NCI-H1694 (cell line): ENCODE measurements at places on chromosomes 5 and 9.

- DNase-seq: no peak
Observed at GRCh38 chr9:132008855-132009812, 70.5 kb downstream of the MED27 start.

DNA sequence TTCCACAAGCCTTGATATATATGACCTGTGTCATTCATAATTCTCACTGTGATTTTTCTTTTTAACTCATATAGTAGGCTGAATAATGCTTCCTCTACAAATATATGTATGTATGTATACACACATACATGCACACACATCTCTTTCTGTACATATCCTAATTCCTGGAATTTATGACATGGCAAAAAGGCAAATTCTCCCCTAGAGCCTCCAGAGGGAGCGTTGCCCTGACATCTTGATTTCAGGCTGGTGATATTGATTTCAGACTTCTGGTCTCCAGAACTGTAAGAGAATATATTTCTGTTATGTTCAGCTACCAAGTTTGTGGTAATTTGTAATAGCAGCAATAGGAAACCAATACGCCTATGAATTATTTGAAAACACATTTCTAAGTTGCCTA is 166.6 kb upstream of the GAS1 start:
- no peak for DNase-seq

DNA sequence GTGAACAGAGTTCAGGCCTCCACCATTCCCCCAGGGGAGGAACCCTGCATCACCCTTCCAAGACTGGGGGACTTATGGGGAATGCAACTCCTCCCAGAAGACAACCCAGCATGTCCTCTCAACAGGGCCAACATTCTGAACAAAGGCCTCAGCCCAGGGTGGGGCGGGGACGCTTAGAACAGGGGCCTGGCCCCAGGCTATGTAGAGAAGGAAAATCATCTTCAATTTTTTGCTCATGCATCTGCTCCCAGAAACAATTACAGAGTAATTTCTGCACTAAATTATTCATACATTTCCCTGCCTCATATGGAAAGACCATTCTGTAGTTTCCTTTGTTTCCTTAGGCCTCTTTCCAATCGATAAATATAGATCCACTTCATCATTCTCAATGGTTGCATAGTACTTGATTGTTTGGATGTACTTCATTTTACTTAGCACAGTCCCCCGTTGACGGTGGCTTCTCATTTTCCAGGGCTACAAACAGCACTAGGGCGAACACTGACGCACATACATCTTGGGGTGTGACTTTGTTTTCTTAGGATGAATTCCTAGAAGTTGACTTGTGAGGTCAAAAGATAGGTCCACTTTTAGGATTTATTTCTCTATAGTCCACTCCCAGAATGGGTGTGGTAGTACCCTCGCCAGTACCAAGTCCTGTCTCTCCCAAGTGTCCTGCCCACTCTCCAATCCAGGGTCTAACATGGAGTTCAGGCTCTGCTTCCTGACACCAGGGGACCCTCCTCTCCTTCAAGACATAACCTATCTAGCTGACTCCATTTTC is 27.2 kb upstream of the SMU1 start:
- DNase-seq: no peak

- DNase-seq: no peak
Observed at GRCh38 chr9:134063571-134064450, 4.0 kb downstream of the BRD3 start.

DNA sequence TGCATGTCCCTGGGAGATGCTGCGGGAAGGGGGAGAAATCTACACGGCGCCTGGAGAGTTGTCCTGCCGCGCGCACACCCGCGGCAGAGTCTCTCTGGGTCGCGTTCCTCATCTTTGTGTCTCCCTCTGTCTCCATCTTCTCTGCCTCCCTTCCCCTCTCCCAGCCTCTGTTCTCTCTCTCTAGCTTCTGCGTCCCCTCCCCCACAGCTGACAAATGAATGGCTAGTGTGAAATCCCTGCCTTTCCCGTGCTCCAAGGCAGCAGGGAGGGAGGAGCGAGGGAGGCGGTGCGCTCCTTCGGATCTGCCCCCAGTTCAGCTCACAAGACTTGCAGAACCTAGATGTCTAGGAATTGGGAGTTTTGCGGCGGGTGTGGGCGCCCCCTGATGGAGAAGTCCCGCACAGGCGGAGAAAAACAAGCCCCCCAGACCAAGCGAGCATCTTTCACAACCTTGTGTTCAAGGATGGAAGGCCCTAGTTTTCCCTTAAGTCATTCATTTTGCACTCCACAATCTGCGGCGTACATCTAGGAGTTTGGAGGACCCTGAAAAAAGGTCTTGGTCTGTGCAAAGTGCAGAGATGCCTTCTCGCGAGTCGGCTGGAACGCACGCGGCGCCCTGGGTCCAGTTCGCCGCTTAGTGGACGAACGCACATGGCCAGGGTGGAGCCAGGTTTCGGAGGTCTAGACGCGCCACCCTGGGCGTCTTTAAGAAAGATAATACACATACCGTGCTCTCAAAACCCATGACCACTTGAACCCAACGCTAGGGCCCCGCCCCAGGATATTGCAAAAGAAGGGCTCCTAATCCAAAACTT is 2.0 kb downstream of the VCAN start:
- DNase-seq: peak; percentile 60

DNA sequence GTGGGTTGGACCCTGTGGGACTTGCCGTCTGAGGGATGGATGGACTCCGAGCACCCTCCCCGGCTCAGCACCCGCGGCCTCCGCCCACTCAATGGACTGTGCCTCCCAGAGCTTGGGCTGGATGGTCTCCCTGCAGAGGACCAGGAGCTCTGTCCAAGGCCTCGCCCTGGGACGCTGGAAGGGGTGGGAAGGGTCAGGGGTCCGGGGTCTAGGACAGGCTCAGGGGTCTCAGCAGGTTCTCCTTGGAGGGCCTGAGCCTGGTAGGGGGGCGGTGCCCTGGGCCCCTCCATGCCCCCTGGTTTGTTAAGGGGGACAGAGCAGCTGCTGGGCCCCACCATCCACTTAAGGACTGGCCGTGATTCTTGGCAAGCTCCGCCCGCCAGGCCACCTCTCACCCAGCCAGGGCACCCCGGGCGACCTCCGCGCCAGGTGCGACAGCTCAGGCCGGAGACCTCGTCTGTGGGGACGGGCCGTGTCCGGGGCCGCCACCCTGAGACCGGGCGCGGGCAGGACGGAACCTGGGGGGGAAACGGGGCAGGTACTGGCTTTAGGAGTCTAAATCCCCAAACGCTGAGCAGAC is 29.2 kb downstream of the EXOC3 start:
- no peak for DNase-seq

GRCh38 chr9:136535070-136535469 is 10.8 kb downstream of the NOTCH1 start:
- no peak for DNase-seq

DNA sequence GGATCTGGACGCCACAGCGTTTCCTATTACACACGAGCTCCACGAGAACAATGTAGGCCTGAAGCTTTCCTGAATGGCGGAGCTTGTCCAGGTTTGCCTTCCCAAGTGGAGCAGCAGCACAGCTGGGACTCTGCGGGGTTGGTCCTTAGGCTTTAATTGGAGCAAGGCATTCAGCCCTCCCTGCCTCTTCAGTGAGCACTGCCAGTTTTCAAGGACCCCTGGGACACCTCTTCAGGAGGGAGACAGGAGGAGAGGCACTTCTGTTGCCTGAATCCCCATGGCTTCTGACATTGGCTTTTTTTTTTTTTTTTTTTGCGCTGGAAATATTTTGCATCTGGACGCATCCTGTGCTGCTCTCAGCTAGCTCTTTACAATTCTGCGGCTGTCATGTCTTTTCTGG is 179.4 kb downstream of the SEMA6A start:
- peak; percentile 10 for DNase-seq

- no peak for DNase-seq
Observed at GRCh38 chr5:69326365-69326764, 6.2 kb downstream of the CCDC125 start.

DNA sequence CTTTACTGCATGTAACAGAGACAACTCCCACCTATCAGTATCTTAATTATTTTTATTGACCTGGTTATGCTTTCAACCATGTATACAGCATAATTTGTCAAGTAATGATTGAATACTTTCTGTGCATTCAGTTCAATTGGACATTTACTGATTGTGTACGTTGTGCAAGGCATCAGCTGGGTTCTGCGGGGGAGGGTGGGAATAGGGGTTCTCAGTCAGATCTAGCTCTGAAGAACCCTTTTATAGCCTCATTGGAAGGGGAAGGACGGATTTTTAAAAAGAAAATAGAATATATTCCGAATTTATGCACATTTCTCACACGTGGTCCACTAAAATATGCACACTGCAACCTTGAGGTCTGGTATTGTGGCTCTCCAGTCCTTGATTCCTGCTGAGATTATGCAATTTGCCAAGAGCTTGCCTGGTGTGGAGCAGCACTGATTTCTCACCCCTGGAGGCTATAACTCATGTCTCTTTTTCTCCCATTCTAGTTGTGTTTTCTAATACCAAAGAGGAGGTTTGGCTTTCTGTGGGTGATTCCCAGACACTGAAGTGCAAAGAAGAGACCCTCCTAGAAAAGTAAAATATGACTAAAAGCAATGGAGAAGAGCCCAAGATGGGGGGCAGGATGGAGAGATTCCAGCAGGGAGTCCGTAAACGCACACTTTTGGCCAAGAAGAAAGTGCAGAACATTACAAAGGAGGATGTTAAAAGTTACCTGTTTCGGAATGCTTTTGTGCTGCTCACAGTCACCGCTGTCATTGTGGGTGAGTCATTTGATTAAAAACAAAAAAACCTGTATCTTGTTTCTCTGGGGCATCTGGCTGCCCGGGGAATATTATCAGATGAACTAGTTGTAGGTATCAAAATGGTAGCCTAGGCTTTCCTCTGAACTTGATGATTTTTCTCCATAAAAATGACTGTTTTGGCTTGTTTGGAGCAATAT is 1.7 kb downstream of the SLC1A3 start:
- no peak for DNase-seq

DNA sequence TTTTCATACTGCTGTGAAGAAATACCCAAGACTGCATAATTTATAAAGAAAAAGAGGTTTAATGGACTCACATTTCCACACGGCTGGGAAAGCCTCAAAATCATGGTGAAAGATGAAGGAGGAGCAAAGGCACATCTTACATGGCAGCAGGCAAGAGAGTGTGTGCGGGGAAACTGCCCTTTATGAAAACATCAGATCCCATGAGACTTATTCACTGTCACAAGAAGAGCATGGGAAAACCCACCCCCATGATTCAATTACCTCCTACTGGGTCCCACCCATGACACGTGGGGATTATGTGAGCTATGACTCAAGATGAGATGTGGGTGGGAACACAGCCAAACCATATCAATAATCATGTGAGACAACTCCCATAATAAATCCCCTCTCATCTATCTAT is 8.7 kb downstream of the TTC39B start:
- DNase-seq: no peak

- DNase-seq: no peak
Observed at GRCh38 chr5:35902046-35902672, 36.3 kb downstream of the CAPSL start.

DNA sequence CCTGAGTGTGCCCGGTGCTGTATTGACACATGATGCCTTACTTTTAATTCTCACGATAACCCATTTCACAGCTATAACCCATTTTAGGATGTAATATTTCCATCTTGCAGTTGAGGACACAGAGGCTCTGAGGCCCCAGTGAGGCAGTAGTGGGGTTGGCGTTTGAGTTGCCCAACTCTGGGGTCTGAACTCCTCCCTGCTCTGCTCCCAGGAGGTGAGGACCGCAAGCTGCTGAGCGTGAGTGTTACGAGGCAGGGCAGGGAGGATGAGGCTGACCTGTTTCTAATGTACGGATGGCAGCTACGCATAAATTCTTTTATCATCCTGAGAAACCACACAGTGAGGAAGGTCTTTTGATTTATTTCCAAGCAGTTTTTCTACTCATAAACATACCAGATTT is 11.4 kb downstream of the LRRC8A start:
- no peak for DNase-seq

GRCh38 chr9:34603610-34604231 is 8.2 kb downstream of the RPP25L start:
- peak; percentile 69 for DNase-seq

DNA sequence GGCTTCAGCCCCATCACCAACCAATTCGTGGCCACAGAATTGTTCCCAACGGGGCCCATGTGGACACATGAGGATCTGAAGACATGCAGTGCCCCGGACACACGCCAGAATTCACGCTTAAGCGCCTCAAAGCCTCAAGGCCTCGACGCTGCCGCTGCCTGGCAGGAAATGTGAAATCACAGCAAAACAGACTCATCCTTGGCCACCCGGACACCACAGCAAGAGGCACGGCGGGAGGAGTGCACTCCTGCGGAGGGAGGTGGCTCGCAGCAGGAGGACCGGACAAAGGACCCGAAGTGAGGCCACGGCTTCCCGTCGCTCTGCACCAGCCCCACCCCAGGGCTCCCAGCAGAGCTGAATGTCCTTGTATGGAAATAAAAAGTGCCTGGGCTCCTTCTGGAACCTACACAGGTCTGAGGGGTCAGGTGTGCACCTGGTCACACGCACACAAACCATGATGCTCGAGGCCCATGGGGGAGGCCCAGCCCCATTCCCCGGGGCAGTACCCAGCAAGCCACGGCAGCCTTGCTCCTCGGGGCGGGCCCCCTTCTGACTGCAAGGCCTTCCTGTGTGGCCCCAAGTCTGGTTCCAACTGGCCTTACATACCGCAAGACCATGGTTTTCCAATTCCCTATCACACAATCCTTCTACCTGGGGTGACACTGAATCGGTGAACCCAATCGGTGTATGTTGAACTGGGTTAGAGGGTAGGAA is 10.0 kb downstream of the SEC16A start:
- DNase-seq: no peak

DNA sequence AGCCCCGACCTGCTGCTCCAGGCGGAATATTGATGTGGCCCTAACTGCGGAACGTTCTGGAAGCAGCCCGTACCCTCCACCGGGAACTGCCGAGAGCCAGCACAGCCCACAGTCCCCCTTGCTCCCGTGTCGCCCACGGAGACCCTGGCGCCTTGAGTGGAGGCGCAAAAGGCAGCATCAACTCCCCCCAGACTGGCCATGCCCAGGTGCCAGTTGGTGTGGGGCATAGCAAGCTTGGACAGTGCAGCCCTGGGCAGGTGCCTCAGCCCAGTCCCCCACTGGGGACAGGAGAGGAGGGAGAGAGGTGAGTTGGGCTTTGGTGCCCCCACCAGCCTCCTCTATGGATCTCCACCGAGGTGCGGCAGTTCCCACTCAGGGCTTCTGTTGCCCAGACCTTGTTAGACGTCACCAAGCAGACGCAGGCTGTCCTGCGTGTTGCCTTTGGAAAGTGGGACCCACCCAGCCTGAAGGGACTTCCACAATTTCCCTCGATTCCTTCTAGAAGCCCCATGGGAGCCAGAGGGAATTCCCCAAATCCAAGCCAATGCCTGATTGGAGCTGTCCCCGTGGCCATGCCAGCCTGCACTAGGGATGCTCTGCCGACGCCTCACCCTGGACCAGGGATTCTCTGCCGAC is 19.8 kb upstream of the NRARP start:
- DNase-seq: no peak
